ENCODE measurements at places on chromosomes 13 and 19.

GRCh38 chr19:55451163-55451964 lies 8.3 kb upstream of the SHISA7 start:
- DNase-seq, result no peak

- DNase-seq, result no peak
These were observed 17.6 kb downstream of the DCAF15 start for GRCh38 chr19:13969897-13970296.

DNA sequence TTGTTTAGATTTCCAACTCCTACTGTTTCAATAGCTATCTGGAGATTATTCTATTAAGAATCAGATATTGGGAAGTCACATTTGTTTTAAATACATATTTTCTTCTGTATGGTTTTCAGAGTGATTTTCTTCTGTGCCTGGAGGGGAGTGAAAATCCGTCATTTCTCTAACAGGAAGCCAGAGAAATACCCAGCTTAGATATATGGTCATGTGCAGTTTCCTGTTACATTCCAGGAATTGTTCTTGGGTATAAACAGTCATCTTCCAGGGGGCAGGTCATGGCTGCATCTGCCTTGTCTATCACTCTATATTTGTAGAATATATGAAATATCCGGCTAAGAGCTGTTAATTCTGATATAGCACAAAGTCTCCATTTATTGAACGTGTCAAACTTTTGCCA lies 77.5 kb upstream of the MIR17HG start:
- no peak for DNase-seq

- DNase-seq, result no peak
These were observed 1255.1 kb downstream of the SLITRK1 start for GRCh38 chr13:82627183-82627582.

DNA sequence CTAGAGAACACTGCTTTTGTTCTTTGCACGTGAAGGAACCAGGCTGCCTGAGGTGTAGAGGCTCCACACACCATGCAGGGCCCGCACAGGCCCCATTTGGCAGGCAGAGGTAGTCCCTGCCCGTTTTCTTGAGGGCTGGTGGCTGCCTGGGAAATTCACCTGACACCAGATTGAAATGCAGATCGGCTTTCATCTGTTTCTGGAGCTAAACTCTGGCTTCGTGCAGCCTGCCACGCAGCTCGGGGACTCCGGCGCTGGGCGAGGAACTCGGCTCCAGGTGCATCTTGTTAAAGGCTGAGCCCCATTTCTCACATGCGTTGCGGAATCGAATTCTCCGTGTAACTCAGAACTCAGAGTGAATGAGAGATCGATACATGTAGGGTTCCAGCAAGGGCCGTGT lies 37.7 kb downstream of the ATP11A start:
- DNase-seq, result no peak

DNA sequence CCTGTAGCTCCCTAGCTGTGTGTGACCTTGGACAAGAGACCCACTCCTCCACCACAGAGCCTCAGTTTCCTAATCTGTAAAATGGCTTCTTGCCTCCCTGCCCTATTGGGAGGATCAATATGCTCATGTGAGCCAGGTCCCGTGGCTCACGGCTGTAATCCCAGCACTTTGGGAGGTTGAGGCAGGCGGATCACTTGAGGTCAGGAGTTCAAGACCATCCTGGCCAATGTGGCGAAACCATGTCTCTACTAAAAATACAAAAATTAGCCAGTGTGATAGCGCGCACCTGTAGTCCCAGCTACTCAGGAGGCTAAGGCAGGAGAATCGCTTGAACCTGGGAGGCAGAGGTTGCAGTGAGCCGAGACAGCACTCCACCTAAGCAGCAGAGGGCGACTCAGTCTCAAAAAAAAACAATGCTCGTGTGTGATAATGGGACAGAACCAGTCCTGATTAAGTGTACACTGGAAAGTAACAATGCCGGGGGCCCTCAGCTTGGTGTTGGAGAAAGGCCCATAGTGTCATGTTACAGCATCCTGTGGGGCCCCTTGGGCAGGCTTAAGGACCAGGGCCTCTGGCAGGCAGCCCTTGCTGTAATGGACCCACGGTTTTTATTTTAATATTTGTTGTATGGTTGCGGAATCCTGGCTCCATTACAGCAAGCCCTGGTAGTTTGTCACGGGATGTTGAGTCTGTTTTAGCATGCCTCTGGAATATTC lies 6.8 kb downstream of the RPS11 start:
- peak; percentile 59 for DNase-seq

GRCh38 chr13:26956522-26957142 lies 196.0 kb upstream of the GPR12 start:
- no peak for DNase-seq

DNA sequence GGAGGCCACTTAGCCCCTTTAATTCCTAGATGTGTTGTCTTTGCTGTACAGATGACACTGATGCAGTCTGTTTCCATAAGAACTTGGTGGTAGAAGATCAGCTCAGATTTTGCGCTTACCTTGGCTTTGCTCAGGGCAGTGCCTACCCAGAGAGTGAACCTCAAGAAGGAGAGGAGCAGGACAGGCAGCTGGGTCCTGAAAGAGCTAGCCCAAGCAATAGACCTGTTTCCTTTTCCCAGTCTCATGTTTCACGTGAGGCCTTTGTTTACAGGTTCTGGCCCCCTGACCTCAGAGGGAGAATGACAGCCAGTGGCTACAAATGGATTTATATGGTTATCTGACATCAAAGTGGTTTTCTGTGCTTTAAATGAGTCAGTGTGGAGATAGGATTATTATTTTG lies 40.1 kb downstream of the METTL21C start:
- no peak for DNase-seq

DNA sequence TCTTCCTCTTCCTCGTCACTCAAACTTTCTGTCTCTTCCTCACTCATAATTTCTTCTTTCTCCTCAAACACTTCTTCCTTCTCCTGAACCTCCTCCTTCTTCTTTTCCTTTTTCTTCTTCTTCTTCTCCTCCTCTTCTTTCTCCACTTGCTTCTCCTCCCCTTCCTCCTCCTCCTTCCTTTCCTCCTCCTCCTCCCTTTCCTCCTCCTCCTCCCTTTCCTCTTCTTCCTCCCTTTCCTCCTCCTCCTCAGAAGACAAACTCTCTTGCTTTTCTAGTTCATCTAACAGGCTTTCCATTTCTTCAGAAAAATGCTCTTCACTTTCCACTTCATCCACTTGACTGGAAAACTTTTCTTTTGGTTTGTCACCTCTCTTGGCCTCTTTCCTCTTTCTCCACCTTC lies 19.8 kb downstream of the WDR87 start:
- no peak for DNase-seq

DNA sequence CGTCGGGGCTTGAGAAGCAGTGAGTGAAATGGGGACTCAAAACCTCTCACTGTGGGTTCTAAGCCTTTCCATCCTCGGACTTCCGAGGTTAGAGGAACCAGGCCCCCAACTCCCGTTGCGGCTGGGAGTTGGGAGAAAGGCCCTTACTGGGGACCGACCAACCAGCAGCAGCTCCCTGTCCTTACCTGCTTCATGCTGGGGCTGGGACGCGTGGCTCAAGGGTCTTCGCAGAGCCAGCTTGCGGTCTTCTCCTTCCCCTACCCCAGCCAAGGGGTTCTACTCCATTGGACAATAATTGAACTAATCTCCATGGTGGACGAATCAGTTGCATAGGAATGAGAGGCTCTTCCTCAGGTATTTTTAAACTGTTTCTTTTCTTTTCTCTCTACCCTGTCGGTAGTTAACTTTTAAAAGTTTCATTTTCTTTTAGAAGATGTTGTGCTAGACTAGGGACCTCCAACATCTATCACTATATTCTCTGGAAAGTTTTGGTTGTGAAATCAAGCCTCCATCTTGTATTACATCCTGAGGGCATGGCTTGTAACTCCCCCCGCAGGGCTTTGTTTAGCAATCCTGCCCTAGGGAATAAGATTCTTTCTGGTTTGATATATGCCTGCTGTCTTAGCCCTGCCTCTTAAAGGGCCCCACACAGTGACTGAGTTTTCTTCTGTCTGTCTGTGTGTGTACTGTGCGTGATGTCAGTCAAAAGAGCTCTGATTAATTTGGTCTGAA lies 1027.1 kb upstream of the PCDH9 start:
- DNase-seq, result no peak

- DNase-seq, result no peak
These were observed 375.3 kb downstream of the GPC5 start for GRCh38 chr13:91773591-91774227.

GRCh38 chr13:78102121-78102677 lies 183.6 kb upstream of the EDNRB start:
- DNase-seq, result peak; percentile 15

DNA sequence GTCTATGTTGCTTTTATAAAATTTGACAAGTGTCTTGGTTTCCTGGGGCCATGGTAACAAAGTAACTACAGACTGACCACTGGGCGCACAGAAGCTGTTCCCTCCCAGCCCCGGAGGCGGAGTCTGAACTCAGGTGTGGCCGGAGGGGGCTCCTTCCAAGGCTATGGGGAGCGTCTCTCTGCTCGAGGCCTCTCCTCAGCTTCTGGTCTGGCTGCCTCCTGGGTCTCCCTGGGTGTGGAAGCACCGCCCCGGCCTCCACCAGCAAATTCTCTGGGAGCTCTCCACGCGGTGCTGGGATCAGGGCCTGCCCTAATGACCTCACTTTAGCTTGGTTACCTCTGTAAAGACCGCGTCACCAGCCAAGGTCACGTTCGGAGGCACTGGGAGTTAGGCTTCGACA lies 45.7 kb upstream of the F7 start:
- DNase-seq, result no peak

GRCh38 chr13:51050021-51050830 lies 60.8 kb downstream of the C13orf42 start:
- DNase-seq, result no peak

- DNase-seq, result peak; percentile 90
These were observed at the start of gene ZNF426 for GRCh38 chr19:9538183-9539058. TSS of gene ZNF426 (minus strand) at chr19:9538645. CDS start at chr19:9536232, 2,413 bp downstream.

- DNase-seq, result no peak
These were observed 78.3 kb downstream of the CYSLTR2 start for GRCh38 chr13:48731957-48732569.

- no peak for DNase-seq
These were observed 25.8 kb downstream of the TNFSF9 start for GRCh38 chr19:6556480-6557195.

DNA sequence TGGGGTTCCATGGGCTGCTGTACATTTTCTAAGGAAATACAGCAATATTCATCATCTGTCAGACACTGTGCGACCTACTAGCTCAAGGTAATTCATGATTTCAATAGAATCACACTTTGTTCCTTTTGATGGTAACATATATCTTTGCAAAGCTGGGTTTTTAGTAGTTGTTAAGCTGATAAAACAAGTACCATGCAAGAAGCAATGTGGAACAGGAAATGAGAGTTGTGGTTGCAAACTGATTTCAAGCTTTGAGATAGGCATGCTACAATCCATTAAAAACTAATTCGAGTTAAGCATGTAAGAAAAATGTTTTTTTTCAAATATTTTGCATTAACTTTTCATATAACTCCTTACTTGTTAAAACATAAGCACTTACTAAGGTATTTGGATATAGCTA lies 6.8 kb upstream of the MBNL2 start:
- no peak for DNase-seq

DNA sequence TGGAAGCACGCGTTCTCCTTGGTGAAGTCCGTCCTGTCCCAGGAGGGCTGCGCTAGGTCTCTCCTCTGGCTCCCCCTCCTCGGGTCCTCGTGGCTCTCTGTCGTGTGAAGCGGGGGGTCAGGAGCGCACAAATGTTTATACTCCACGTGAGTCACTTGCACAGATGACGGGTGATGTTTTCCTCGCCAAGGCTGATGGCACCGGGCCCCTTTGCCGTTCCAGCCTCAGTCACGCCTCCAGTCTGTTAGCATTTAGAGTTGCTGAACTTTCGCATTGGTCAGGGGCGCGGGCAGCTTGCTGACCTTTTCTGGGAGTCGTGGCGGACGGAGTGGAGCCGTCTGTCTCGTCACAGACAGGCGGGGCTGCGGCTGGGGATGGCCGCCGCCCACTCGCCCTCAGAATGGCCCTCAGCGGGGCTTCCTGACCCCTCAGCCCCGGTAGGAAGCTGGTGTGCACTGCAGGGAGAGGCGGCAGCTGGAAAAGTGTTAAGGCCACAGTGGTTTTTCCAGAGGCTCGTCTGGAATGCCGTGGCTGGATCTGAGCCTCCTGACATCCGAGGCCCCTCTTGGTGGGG lies 13.7 kb downstream of the KLHL26 start:
- peak; percentile 84 for DNase-seq

GRCh38 chr13:39038569-39039030 lies 344 bp downstream of the NHLRC3 start:
- no peak for DNase-seq

DNA sequence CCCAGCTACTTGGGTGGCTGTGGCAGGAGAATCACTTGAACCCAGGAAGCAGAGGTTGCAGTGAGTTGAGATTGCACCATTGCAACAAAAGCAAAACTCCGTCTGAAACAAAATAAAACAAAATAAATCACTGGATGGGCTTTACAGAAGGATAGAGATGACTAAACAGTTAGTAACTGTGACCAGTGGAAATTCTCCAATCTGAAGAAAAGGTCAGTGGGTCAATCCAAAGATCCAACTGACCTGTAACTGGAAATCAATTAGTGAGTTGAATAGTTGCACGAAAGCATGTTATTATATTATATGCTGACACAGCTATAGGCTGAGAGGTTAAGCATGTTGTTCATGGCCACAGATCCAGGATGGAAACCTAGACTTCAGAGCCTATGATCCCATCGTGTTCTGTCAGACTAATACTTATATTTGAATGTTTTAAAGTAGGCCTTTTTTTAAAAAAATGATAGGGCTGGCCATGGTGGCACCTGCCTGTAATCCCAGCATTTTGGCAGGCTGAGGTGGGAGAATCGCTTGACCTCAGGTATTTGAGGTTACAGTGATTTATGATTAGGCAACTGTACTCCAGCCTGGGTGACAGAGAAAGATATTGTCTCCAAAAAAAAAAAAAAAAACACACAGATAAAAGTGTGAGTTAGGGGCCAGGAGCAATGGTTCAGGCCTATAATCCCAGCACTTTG lies 1.4 kb downstream of the ECH1 start:
- DNase-seq, result no peak

DNA sequence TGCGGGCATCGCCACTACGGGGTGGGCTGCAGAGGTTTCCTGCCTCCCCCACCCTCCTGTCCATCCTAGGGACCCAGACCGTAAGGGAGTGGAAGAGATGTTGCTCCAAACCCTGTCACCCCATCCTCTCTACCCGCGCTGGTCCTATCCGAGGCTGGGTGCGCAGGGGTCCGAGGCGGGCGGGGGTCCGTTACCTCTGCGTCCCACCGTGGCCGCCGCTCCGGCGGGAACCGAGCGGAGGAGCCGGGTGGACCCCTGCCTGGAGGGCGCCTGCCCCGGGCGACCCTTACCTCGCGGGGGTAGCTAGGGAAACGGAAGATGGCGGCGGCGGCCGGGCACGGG lies at the start of gene DGKH:
Gene DGKH (plus strand): TSS at position 307 of the 342 bp plus-strand sequence. CDS start 126 bp downstream, outside the sequence.
- DNase-seq, result no peak

DNA sequence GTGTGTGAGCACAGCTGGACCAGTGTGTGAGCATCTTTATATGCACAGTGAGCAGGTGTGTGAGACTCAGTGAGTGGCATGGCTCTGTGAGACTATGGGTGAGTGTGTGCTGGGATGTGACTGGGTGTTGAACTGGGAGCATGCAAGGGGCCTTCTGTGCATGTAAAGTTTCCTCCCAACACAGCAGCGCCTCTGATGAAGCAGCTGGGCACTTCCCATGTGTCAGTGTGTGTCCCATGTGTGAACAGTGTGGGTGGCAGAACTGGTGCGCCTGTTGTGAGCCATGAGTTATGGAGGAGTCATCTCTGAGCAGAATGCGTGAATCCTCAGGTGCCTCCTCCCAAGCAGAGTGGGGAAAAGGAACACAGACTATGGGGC lies 24.1 kb downstream of the LGALS16 start:
- DNase-seq, result no peak

All from heart right ventricle (tissue), 16 donors.